AG10803 (cell line): ENCODE measurements at places on chromosomes 13 and 19.

GRCh38 chr19:33280351-33280921 is 21.9 kb downstream of the CEBPA start:
- DNase-seq, result no peak

DNA sequence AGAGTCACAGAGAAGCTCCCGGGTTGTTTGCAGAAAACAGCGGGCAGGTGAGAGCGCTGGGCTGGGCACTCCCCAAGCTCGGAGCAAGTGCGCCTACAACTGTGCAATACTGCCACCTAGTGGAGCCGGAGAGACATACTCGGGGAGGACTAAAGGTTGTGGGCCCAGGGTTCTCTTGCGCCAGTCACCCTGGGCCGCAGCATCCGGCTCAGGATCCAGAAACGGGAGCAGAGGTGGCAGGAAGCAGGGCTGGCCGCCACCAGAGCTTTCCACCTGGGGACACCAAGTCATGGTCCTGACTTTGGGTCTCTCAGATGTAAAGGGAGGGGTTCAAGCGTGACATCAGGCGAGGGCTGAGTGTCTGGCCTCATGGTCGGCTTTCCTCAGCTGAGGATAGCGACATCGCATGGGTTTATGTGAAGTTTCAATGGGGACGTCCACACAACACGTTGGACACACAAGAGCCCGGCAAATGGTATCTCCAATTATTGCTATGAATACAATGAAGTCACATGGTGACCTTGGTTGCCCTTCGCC is 11.2 kb upstream of the KLK4 start:
- DNase-seq, result peak; percentile 68

GRCh38 chr13:36715841-36716240 is 42.0 kb downstream of the SERTM1 start:
- DNase-seq, result no peak

GRCh38 chr19:38841787-38842438 is 7.9 kb downstream of the HNRNPL start:
- DNase-seq, result no peak

DNA sequence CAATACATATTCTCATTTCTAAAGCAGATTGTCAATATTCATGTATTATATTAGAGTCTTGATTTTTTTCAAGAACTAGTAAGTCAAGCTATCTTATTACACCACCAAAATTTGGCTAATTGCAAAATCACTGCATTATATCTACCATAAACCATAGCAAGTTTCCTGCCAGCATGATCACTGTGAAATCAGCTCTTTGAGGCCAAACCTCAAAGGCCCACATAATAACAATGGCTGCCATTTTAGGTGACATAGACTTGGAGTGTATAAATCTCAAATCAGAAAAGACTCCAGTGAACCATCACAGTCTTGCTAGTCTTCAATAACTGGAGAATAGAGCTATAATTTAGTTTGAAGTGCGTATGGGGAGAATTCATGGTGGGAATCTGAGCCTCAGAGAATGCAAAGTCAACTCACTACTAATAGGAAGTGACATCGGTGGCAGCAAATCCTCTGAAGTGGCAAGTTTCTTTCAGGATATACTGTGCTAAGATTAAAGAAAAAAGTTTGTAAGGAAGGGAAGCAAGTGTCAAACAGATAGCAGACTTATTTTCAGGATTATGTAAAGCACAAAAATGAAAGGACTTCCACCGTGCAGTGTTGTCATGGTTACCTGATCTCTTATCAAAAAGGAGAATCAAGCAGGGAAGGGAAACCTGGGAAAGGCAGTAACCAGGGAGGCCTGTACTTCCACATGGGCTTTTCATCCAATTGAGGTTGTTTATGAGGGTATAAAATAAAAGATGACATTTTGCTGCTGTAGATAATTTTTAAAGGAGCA is 117.4 kb upstream of the FNDC3A start:
- DNase-seq, result no peak

- no peak for DNase-seq
Observed at GRCh38 chr13:47134939-47135489, 238.2 kb upstream of the HTR2A start.

- DNase-seq, result no peak
Observed at GRCh38 chr13:44870456-44870929, 118.8 kb downstream of the NUFIP1 start.

DNA sequence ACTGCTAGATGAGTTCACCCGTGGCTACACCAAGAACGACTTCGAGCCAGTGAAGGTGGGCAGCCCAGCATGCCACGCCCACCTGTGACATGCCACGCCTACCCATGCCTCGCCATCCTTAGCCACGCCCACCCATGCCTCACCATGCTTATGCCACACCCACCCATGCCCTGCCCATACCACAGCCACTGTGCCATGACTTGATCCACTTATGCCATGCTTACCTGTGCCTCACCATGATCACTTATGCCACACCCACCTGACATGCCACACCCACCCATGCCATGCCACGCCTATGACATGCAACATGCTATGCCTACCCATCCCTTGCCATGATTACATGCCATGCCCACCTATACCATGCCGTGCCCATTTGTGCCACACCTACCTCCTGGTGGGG is 12.9 kb upstream of the USE1 start:
- no peak for DNase-seq

- no peak for DNase-seq
Observed at GRCh38 chr19:29411113-29411581, 114.6 kb upstream of the VSTM2B start.

- no peak for DNase-seq
Observed at GRCh38 chr19:32824191-32824751, 45.3 kb downstream of the SLC7A9 start.

GRCh38 chr19:56066152-56067023 is 54.7 kb downstream of the ZNF787 start:
- DNase-seq, result peak; percentile 22

GRCh38 chr13:26476111-26476781 is 81.2 kb upstream of the WASF3 start:
- DNase-seq, result peak; percentile 71

DNA sequence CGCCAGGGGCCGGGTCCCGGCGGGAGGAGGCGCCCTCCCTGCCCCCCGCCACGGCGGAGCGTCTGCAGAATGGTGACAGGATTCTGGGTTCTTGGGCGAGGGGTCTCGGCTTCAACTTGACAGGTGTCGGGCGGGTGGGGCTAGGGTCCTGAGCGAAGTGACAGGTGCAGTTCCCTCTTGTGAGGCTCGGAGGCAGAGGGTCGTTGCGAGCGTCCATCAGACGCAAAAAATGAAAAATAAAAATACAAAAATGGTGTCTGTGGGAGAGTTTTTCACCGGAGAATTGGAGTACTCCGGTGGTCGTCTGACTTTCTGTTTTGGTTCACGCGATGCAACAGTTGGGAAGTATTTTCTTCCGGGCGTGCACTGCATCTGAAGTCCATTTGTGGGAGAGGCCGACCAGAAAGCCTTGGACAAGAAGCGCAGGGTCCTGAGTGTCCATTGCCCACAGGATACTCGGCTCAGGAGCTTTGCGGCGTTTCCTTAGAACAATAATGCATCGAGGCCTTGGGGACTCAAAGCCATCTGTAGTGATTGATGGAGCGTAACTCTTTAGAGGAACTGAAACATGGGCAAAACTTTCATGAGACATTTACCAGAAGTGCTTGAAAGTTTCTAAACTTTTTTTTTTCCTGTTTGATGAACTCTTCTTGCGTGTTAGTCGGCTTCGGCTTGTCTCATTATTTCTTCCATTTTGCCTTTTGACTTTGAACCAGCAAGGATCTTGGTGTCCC is 759 bp downstream of the RB1 start:
- DNase-seq, result peak; percentile 52

- DNase-seq, result no peak
Observed at GRCh38 chr13:35598233-35598632, 121.7 kb upstream of the MAB21L1 start.

GRCh38 chr13:33797622-33798021 is 20.3 kb upstream of the RFC3 start:
- peak; percentile 22 for DNase-seq

- no peak for DNase-seq
Observed at GRCh38 chr13:71460211-71460610, 406.8 kb downstream of the DACH1 start.

- DNase-seq, result no peak
Observed at GRCh38 chr19:30522341-30522740, 150.2 kb downstream of the ZNF536 start.

DNA sequence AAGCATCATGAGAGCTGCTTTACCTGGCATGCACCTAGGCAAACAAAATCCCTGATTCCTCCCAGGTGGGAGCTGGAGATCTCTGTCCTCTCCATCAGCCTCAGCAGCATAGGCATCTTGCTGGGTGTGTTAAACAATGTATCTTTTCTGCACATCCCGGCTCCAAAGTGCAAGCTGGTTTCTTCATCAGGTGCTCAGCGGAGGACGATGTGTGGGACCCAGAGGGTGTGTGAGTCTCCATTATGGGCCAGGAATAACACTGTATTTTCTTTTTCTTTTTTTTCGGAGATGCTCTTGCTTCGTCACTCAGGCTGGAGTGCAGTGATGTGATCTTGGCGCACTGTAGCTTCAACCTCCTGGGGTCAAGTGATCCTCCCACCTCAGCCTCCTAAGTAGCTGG is 9.9 kb downstream of the CNFN start:
- DNase-seq, result no peak

DNA sequence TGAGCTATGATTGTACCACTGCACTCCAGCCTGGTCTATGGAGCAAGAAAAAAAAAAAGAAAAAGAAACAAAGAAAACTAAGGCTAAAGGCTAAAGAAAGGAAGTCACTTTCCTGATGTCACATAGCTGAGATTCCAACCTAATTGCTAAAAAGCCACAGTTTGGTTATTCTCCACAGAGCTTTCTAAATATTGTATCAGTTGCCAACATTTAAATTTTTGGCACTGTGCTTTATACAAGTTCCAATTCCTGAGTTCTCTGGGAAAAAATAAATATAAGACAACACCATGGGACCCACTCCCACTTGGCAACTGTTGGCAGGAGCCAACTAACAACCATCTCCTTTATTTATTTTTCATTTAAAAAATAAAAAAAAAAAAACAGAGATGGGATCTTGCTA is 11.2 kb upstream of the LYPD3 start:
- peak; percentile 96 for DNase-seq

DNA sequence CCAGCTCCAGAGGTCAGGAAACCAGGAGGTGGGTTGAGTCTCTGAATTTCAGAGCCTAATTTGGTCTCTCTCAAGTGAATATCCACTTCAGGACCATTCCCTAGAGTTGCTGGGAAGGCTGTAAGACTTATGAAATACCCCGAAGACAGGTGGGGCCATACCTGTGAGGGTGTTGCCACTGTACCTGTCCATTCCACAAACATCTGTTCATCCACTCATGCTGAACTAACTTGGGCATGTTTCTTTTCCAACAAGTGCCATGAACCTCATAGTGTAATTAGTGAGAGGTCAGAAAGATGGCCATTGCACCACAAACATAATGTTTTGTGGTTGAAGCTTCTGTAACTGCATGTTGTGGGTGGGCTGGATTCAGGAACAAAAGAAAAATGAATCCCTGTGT is 7.8 kb downstream of the ILF3 start:
- no peak for DNase-seq

- DNase-seq, result no peak
Observed at GRCh38 chr13:60679928-60680694, 283.1 kb downstream of the TDRD3 start.

DNA sequence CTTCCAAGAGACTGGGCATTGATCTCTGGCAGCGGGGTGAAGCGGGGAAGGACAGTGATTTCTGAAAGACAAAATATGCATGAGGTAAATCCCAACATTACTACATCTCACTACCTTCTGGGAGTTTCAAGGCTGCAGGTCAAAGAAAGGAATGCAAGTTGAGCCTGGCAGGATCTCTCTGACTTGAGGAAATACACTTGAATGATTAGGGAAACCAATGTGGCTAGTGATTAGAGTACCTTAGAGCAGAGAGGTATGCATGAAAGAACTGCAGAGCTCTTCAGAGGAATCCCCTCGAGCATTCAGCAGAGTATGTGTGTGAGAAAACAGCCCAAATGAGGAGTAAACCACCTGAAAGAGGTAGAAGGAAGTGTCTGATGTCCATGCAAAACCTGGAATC is 2874.1 kb upstream of the PCDH20 start:
- no peak for DNase-seq

- DNase-seq, result peak; percentile 21
Observed at GRCh38 chr13:84574851-84575250, 692.6 kb upstream of the SLITRK1 start.

GRCh38 chr19:53102756-53103233 is 427 bp downstream of the ZNF160 start:
- peak; percentile 53 for DNase-seq

GRCh38 chr13:98223741-98224140 is 46.7 kb upstream of the RNF113B start:
- no peak for DNase-seq

DNA sequence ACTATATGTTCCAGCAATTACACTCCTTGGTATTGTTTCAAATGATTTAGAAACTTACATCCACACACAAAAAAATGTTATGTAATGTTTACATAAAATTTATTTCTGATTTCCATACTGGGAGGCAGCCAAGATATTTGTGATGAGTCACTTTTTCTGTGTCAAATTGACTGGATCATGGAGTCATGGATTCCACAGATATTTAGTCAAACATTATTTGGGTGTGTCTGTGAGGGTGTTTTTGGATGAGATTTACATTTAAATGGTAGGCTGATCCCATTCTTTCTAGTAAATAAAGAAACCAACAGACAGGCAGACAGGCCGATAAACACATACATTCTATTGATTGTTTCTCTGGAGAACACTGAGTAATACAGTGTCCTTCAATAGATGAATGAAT is 562.8 kb downstream of the SLITRK6 start:
- no peak for DNase-seq

DNA sequence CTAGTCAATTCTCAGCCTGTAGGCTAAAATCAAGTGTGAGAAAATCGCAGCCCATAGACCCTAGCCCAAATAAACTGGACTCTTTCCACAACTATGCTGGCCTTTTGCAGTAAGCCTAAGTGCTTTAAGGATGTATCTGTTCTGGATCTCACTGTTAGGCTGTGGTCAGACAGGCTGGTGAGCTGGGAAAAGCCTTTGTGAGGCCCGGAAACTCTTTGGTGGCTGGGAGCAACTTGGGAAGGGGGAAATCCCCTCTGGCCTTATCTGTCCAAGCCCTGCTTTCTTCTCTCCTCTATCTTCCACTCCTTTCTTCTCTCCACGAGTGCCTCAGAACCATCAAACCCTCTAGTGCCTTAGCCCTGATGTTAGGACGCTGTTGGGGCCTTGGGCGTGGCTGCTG is 135.4 kb downstream of the LACC1 start:
- DNase-seq, result no peak

DNA sequence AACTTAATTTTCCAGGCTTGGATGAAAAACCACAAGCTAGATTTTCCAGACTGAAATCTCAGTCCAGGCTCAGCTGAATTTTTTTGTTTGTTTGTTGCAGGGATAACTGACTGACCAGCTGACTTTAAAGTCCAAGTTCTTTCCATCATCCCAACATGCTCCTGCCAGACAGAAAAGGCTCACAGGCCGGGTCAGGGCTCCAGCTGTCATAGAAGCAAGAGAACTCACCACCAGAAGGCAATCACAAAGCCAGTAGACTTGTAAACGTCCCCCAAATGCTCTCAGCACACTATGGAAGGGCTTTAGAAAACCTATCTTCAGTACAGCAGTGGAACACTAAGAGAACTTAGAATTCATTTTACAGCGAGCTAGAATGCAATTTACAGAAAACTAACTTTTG is 25.5 kb downstream of the DCLK1 start:
- no peak for DNase-seq
